Activated CD8-positive, alpha-beta memory T cell treated with anti-CD3 and anti-CD28 coated beads for 1 hour (primary cell): ENCODE measurements at places on chromosomes 4 and X.

- no peak for DNase-seq
These were observed 119.1 kb downstream of the CNKSR2 start for GRCh38 chrX:21493226-21493830.

DNA sequence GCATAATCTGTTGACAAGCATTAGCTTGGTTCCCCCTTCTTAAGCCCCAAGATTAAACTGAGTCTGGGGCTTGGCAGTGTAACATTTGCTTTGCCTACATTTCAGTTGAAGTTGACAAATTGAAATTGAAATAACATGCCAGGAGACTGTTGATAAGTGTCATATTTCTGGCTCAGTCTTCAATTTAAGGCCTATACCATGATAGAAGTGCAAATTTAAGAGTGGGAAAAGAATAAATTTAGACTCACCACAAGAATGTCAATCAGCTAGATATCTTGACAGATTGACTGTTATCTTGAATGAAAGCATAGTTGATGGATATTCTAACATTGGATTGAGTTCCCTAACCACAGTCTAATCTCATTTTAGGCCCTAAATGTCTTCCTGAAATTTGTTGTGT lies 117.6 kb downstream of the MAGEB17 start:
- no peak for DNase-seq

DNA sequence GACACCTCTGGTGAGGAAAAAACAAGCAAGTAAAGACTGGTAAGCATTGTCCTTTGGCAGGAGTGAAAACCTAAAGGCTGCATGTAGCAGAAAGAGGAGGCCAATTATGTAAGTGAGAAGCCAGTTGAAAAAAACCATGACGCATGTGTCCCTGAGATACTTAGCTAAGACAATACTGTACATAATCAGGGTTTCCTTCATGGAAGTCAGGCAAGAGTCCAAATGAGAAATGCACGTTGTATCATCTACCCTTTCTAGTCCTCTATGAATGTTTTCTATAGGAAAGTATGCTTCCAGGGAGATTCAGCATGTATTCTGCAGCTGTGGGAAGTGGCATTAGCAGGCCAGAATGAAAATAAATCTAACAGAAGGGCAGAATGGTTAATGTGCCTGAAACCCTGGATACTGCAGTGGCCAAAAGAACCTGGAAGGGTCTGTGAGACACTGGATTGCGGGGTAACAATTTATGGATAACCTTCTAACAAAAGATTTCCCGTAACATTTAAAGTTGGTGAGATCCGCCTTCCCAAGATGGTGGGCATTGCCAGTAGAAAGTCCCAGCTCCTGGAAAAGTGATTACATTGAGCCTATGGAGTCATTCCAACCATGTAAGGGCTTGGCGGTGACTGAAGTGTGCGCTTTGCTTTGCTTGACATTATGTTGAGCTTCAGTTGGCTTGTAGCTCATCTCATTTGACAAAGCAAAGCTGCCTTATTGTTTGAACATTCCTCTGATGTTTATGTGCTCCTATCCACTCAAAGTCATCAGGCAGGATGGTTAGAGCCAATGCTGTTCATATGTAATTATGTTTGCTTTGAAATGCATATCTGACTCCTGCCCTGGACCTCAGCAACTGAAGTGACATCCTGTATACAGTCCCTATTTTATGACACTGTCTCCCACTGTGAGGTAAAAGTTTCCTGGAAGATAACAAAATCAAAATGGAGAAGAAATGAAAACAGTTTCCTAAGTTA lies 200.4 kb downstream of the ARHGAP24 start:
- DNase-seq, result no peak

DNA sequence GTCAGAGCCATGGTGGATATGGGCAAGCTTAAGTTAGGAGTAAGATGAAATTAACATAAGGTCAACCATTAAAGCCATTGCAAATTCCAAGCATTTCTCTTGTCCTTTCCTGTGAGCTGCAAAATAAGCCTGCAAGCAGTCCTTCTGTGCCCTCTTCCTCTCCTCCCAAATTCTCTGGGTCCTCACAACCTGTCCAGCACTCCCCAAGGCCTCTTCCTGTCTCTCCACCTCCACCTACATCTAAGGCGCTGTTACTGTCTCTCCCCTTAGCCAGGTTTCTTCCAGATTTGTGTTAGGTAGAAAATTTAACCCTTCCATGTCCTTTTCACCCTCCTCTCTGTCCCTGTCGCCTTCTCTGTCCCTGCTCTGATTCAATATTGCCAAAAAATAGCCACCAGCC lies 22.2 kb downstream of the ETDC start:
- no peak for DNase-seq

GRCh38 chr4:115950806-115951205 lies 837.4 kb upstream of the NDST4 start:
- no peak for DNase-seq

- no peak for DNase-seq
These were observed 2.4 kb downstream of the NKX1-1 start for GRCh38 chr4:1403591-1404572.

DNA sequence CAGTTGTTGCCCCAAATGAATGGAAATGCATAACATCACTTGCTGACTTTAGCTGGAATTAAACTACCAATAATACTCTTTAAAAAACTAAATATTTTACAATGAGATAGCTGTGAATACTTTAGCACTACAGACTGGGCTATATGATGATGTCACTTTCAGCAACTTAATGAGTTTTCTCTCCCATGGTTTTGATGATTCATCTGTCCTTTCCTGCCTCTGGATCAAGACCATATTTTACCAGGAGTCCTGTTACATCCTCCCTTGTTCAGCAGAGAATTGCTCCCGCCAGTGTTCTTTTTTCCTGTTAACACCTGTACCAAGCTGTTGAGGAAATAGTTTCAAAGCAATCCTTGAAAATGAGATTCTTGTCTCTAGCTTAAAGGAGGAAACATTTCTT lies 543.0 kb downstream of the SPRY1 start:
- DNase-seq, result no peak
